ENCODE measurements at places on chromosomes 4 and X.

DNA sequence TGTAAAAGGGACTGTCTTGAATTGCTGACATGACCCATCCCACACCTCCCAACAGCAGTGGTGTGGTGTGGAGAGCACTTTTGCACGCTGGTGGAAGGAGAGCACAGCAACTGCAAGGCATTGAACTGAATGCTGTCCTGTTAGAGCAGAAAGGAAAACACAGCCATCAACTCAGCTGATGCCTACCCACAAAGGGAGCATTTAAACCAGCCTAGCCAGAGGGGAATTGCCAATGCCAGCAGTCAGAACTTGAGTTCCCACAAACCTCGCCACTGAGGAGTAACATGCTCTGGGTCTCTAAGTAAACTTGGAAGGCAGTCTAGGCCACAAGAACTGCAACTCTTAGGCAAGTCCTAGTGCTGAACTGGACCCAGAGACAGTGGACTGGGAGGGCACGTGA is 31.9 kb downstream of the MAGED4 start:
- no peak for DNase-seq

- DNase-seq: peak; percentile 30
These were observed 67.6 kb upstream of the DCLK2 start for GRCh38 chr4:150010525-150011126.

DNA sequence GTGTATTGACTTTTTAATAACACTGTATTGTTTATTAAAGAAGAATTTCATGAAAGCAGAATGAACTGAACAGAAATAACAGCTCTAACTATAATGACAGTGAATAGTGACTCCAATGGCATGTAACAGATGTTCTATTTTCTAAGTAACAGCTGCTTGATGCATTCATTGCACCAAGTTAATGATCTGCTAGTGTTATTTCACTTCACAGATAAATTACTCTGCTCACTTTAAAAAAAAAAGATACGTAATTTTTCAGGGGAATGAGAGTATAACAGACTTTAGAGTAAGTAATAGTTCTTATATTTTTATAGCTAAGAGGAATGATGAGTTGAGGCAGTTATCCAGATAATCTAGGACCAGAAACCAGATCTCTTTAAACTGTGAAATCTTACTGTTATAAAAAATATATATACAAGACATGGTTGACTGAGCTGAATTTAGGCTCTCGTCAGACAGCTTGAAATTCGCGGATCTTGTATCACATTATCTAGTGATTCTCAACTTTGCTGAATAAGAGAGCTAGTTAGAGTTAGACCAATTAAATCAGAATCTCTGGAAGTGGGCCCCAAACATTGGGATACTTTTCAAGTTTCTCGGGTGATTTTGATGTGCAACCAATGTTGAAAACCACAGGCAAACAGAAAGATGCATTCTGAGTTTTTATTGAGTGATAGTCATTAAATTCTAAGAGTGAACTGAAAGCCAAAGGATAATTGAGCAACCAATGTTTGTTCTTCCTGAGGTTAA is 840.7 kb downstream of the DMD start:
- DNase-seq: no peak

DNA sequence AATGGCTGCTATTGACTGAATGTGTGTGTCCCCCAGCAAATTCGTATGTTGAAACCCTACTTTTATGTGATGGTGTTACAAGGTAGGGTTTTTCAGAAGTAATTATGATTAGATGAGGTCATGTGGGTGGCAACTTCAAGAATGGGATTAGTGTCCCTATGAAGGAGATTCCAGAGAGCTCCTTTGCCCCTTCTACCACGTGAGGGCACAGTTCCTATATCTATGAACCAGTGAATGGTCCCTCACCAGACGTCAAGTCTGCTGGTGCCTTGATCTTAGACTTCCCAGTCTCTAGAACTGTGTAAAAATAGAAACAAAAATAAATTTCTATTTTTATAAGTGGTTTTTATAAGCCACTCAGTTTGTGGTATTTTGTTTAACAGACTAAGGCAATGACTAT is 1137.6 kb upstream of the IGFBP7 start:
- DNase-seq: no peak

DNA sequence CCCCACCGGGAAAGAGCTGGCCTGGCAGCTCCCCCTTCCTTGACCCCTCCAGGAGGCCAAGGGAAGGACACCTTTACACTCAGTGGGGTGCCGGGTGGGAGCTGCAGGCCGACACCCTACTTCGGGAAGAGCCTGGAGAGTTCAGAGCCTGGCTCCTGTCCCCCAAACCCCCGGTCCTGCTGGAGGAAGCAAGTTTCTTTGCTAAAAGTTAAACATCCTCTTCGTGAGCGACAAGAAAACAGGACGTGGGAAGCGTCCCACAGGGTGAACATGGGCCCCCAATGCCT is 2.4 kb upstream of the FTSJ1 start:
- no peak for DNase-seq

GRCh38 chr4:772118-772517 is 53.8 kb downstream of the CPLX1 start:
- no peak for DNase-seq

DNA sequence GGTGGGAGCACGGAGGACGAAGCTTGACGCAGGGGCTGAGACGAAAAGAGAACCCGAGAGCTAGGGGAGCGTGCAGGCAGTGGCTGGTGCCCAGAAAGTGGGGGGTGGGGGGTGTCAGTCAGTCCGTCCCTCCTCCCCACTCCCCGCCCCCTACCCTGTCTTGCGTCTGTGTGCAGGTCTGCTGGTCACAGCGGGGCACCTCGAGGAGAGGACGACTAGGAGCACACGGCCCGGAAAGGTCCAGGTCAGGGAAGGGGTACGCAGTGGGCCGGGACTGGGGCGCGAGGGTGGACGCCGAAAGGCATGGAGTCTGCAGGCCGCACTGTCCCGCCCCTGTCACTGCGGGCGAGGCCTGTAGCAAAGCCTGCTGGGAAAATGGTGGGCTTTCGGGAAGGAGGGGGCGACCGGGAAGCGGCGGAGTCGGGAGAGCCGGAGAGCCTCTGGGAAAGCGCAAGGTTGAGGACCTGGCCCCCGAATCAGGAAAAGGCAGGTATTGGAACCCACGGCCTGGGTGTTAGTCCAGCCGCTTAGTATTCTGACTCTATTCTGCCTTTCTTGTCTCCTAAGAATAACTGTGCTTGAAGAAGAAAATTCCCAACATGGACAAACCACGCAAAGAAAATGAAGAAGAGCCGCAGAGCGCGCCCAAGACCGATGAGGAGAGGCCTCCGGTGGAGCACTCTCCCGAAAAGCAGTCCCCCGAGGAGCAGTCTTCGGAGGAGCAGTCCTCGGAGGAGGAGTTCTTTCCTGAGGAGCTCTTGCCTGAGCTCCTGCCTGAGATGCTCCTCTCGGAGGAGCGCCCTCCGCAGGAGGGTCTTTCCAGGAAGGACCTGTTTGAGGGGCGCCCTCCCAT is 769 bp downstream of the TCEAL1 start:
- DNase-seq: peak; percentile 51

- DNase-seq: no peak
These were observed 420.9 kb upstream of the INTU start for GRCh38 chr4:127211650-127212560.

- no peak for DNase-seq
These were observed 182.4 kb downstream of the COX18 start for GRCh38 chr4:72887152-72887551.

- no peak for DNase-seq
These were observed 782.8 kb upstream of the MAGEB2 start for GRCh38 chrX:29432534-29432933.

DNA sequence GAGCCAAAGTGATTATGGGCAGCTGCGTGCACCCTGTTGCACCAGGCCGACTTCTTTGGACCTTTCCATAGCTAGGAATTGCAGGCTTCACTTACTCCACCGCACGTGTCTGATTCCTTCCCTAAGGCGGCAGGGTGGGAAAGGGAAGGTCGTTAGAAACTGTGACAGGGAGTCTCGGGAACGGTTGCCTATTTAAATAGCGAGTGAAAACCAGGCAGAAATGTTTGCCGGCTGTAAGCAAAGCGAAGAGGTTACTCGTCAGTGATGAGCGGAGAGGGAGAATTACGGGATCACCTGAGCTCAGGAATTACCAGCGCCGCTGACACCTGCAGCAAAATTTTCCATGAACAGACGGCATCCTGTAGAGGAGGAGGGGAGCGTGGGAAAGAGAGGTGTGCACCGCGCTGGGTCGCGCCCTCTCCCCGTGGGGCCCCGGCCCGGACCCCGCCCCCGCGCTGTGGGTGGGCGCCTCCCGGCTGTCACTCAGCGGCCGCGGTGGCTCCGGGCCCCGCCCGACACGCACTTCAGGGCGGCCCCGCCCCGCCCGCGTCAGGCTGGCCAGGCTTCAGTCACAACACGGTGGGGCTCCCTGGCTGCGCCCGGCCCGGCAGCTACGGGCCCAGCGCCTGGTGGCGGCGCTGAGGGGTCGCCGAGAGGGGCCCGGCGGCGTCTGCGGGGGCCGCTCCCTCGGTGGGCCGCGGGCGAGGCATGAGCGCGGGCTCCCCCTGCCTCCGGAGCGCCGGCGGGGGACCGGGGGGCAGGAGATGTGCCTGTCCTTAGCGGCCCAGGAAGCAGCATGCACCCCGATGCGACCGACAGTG is at the start of gene SNX25:
Gene SNX25 (plus strand): TSS at position 568 of the 821 bp plus-strand sequence. CDS start 229 bp downstream, at position 797.
- peak; percentile 86 for DNase-seq
